Kasumi-1 (cell line): ENCODE measurements at places on chromosomes 1 and 21.

DNA sequence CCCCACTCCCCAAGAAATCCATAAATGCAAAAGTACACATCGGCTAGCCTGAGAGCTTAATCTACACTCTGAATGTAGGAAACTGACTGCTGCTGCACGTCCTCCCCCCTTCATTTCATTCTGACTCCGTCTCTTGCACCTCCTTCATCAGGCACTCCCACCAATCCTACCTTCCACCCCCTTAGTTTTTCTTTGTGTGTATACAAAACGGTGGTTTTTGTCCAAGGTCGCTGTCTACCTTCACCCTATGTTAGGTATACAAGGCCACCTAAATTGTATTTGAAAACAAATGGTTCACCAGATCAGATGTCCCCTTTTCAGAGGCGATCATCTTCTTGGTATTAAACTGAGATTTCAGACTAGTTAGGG, 1.9 kb downstream of the WDR26 start:
- DNase-seq, result peak; percentile 40

- DNase-seq, result no peak
Observed at GRCh38 chr1:186658999-186659398, 21.2 kb downstream of the PTGS2 start.

GRCh38 chr1:117796226-117796625, 133.2 kb downstream of the GDAP2 start:
- DNase-seq, result no peak

DNA sequence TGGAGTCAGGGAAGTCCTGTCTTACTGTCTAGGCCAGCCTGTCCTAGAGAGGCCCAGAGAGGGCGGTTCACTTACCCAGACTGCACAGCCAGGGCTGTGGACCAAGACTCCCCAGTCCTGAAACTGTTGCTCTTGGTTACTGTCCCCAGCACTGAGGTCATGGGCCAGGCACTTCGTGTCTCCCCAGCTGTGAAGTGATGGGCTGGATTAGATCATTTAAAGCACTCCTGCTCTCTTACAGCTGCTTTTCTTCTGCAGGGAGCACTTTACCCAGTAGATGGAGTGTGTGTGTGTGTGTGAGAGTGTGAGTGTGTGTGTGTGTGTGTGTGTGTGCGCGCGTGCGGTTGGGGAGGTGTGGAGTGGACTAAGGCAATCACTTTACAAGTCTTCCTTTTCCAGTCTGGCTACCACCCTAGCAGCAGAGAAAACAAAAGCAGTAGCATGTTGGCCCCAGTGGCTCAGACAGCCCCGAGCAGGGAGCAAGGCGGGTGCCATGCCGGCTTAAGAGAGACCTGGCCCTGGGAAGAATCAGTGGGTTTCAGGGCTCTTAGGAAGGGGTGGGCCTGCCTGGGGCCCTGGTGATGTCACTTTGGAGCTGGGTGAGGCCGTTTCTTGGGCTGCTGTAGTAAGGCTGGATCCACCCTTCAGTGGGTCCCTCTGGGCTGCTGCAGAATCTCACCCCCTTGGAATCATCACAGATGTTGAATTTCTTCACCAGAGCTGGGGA, 2.4 kb downstream of the SPSB1 start:
- DNase-seq, result no peak

DNA sequence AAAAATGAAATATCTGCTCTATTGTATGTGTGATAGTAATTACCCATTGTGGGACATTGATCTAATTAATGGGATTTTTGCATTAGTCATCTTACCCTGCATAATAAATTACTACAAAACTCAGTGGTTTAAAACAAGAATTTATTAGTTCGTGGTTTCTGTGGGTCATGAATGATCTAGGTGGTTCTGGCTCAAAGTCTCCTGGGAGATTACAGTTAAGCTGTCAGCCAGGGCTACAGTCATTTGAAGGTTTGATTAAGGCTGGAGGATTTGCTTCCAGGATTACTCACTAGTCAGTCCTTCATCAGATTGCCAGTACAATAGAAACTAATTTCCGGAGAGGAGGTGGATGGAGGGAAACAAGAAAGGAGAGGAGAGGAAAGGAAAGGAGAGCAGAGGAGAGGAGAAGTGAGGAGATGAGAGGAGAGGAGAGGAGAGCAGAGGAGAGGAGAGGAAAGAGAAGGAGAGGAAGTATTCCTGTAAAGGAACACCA, 60.4 kb upstream of the TNFSF4 start:
- DNase-seq, result no peak

DNA sequence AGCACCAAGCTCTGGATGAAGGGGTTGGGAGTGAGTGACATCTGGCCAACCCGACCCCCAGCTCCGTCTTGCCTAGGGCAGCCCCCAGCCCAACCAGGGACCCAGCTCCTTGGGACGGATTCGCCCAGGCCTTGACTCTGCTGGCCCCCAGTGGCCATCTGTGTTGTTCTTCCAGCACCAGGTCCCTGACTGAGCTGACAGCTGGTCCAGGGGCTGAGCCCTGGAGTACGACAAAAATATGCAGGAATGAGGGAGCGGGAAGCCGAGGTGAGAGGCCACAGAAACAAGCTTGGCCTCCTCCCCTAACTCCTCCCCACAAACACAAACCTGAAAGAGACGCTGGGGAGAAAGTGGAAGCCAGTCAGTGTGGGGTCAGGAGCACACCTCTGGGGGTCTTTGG, 55.0 kb upstream of the PAX7 start:
- DNase-seq, result peak; percentile 9

GRCh38 chr1:192573499-192573898, 2.1 kb upstream of the RGS1 start:
- no peak for DNase-seq

DNA sequence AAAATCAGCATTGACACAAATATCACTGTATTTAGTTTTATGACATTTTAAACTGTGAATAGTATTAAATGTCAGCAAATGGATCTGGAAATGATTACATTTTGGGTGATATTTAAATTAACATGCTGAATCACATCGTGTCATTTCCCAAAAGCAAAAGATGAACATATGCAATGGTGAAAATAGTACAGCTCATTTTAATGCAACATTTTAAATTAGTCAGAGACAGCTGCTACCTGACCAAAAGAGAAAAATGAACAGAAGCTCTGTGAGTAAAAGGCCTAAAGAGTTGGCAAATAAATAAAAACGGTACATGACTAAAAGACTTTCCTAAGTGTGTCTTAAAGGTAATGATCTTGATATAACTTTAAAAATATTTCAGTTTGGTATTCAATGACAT, 86.0 kb upstream of the GNG4 start:
- DNase-seq, result no peak

DNA sequence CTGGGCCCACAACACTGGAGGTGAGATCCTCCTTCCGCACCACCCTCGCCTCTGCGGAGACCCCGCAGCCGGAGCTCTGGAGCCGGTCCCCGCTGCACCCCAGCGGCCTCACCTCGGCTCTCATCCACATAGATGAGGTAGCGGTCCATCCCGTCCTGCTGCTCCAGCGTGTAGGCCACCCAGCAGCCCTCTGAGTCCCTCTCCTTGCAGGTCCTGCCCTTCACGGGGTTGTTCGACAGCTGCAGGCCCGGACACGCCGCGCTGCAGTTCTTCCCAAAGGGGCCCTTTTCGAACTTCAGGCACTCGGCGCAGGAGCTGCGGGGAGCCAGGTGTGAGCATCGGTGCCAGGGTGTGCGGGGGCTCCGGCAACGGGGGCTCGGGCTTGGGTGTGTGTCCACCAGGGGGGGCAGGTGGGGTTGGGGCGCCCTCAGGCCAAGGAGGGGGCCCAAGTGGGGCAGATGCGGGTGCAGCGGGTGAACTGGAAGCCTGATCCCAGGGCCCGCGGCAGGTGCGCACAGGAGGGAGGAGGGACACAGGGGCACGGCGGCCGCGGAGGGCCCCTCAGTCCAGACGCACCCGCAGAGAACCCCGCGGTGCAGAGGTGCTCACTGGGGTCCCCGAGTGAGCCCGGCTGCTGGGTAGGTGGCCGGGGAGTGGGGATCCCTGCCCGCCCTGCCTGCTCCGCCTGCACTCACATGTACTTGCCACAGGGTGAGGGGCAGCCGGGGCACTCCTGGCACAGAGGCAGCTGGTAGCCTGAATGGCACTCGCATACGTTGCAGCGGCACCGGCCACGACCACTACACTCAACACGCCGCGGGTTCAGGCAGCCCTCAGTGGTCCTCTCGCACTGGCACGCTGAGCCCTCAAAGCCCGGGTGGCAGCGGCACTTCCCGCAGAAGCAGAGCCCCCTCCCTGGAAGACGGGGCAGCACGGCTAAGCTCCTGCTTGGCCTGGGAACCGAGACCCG, 15.4 kb upstream of the PTTG1IP start:
- no peak for DNase-seq

- no peak for DNase-seq
Observed at GRCh38 chr1:218322762-218323161, 22.4 kb upstream of the TGFB2 start.

- no peak for DNase-seq
Observed at GRCh38 chr1:208540724-208541123, 296.5 kb upstream of the PLXNA2 start.

DNA sequence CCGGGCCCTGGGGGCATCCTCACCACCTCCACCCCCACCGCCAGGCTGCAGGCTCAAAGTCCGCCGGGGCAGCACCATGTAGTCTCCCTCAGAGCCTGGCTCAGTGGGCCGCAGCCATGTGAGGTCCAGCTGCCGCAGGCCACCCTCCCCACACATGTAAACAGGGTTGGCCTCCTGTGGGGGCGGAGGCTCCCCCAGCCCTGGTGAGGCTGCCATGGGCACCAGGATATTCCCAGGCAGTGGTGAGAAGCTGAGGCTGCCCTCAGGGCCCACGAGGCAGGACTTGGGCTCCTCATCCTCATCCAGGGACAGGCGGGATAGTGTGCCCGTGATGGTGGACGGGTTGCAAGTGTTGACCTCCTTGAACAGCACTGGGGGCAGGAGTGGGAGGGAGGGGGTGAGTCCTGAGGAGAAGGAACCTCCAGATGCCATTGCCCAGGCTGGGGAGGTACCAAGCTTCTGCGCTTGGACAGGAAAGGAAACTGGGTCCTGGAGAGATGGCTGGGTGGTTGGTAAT, 27.3 kb upstream of the COL16A1 start:
- DNase-seq, result no peak

- no peak for DNase-seq
Observed at GRCh38 chr1:153985341-153985912, 712 bp downstream of the RAB13 start.

GRCh38 chr1:42423681-42424080, 32.1 kb downstream of the ZMYND12 start:
- no peak for DNase-seq

DNA sequence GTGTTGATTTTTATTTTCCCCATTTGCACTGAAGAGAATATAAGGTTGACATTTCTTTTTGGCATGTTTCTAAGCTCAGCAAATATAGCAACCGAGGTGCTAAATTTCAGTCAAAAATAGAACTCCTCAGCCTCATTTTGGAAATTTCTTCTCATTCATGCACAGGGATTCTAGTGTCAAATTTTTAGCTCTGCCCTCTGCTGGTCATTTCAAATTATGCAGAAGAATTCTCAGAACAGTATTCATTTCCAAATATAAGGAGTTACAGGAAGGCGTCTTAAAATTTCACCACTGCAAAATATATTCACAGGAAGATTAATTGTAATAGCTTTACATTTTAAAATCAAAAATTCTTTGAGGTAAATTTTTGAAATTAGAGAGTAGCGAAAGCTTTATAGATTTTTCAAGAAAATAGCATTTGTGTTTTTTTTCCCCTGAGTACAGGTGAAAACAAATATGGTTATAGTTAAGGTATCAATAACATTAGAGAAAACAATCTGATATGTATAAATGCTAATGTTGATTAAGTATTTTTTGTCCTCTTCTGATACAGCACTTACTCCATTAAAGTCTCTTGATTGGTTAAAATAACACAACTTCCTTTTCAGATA, 57.9 kb downstream of the FMN2 start:
- DNase-seq, result peak; percentile 55

- no peak for DNase-seq
Observed at GRCh38 chr1:229636042-229636441, 10.0 kb downstream of the URB2 start.

DNA sequence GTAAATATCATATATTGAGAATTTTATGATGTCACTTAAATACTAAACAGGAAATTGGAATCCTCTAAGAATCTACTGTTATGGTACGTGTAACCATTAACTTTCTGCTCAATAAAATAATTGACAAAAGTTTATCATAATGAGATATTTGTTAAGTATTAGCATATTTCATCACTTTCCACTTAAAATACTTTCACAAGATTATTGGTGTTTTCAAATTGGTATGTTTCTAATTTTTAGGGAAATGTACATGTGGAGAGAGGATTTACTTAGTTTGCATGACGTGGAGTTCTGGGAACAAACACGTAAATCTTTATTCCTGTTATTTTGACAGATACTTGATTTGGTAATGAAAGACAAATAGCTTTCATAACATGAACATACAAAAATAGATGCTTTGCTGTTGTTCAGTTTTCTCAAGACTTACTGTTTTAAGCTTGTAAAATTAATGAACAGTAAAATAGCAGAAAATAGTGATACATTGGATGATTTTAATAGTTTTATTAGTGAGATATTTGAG, 1.6 kb downstream of the SRSF11 start:
- no peak for DNase-seq

- DNase-seq, result peak; percentile 44
Observed at GRCh38 chr1:150973836-150974579, 627 bp downstream of the CERS2 start.

DNA sequence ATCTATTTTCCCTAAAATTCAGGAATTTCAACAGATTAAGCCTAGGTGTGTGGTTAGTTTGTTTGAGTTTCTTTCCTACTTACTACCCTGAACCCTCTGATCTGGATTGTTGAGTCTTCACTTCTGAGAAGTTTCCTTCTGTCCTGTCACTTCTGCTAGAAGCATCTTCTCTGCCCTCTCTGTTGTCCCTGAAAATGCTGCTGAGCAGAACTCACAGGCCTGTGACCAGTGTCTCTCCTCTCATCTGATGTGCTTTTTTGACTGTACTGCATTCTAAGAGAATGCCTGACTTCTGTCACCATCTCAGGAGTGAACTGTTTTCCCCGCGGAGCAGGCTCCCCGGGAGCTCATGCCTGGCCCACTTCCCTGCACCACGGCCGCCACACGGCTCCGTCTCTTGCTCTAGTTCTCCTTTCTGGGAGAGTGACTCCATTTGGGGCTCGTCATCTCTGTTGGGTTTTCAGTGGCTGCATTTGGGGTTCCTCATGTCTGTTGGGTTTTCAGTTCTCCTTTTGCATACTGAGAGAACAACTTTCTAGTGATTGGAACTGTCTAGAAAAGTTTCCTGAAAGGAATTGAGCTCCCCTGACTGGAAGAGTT, 77.9 kb downstream of the POFUT2 start:
- DNase-seq, result peak; percentile 38

- no peak for DNase-seq
Observed at GRCh38 chr1:21287905-21288514, 2.3 kb downstream of the ECE1 start.

- no peak for DNase-seq
Observed at GRCh38 chr1:155990005-155990739, 11.8 kb upstream of the ARHGEF2 start.

GRCh38 chr21:43894206-43894577, 29.2 kb downstream of the AGPAT3 start:
- DNase-seq, result no peak
